GM19239 (cell line): ENCODE measurements at places on chromosomes 5 and 9.

DNA sequence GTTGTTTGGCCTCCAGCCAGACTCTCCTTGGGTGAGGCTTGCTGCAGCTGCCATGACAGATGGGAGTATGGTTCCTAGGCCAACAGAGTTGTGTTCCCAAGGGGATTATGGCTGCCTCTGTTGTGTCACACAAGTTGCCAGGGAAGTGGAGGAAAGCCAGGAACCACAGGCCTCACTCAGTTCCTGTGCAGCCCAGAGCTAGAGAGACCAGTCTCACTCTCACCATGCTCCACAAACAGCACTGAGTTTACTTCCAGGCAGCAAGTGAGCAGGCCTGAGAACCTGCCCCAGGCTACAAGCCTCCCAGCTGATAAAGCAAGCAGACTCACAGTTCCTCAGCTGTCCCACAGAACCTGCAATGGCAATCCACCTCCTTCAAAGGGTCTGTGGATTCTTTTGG is 273.6 kb upstream of the TAS2R1 start:
- DNase-seq: no peak

DNA sequence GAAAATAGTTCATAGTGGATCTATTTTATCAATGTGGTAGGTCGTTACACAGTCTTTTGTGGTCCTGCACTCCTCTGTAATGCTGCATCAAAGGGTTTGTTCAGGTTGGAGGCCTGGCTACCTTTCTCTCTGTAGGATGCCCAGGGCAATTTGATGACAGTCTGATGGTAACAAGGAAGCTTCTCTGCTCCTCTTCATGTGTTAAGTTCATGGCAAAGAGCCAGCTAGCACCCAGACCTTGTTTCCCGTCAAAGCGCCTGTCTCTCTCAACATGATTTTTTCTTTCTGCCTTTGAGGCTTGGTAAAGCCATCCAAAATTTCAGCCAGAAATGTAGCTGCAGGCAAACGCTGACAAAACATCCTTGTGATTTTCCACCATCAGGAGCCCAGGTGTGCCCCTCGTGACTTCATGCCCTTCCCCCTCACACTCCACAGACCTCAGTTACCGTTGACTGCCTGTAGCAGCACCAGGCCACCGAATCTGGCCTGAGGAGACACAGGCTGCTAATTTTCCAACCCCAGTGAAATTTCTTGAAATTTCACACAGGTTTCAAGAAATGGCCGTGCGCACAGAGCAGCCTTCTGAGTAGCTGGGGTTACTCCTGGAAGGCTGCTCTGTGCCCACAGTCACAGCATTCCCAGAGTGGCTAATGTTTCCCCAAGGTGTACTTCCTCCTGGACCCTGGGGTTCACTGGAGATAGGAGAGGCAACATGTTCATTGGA is 292.7 kb downstream of the CWC27 start:
- DNase-seq: no peak

- DNase-seq: no peak
Observed at GRCh38 chr9:16544842-16545241, 325.6 kb downstream of the BNC2 start.

- DNase-seq: no peak
Observed at GRCh38 chr9:5382479-5382878, 42.8 kb upstream of the RLN1 start.

GRCh38 chr5:25458628-25459027 is 813.9 kb upstream of the CDH10 start:
- DNase-seq: no peak

- DNase-seq: no peak
Observed at GRCh38 chr9:137429546-137429890, 6.3 kb downstream of the NOXA1 start.

GRCh38 chr5:87282269-87282668 is 14.6 kb downstream of the RASA1 start:
- no peak for DNase-seq

GRCh38 chr9:118336943-118337330 is 632.7 kb downstream of the TLR4 start:
- DNase-seq: no peak

DNA sequence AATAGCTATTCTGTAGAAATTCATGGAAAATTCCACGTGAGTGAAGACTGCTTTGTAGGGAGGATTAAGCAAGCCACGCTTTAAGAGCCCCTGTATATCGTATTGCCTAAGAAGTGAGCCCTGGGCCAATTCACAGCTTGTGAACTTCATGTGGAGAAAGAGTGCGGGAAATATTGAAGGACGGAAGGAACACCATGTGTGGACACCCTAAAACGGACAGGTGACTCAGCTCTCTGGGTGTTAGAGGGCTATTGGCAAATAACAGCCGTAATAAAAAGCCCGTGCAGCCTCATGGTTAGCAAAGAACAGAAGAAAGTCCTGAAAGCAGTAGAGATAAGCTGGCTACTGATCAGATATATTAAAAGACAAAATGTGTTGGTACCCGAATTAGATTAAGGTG is 26.4 kb downstream of the ZNF366 start:
- no peak for DNase-seq

GRCh38 chr5:173568703-173569102 is 47.7 kb downstream of the BOD1 start:
- DNase-seq: no peak

DNA sequence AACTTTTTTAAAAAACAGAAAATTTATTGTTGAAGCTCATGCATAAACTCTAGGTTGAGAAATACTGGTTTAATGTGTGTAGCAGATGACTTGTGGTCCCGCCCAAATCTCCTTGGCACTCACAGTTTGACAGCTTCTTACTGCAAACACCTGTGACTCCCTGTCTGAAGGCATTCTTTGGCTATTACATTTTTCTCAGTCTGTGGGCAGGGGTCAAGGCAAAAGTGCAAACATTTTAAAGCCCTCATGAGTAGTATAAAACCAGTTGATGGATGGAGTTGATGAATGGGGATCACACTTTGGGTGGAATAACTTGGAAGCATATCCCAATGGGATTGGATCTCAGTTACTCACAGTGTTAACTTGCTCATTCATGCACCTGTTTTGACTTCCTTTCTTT is 1007.0 kb upstream of the NUDT12 start:
- no peak for DNase-seq

DNA sequence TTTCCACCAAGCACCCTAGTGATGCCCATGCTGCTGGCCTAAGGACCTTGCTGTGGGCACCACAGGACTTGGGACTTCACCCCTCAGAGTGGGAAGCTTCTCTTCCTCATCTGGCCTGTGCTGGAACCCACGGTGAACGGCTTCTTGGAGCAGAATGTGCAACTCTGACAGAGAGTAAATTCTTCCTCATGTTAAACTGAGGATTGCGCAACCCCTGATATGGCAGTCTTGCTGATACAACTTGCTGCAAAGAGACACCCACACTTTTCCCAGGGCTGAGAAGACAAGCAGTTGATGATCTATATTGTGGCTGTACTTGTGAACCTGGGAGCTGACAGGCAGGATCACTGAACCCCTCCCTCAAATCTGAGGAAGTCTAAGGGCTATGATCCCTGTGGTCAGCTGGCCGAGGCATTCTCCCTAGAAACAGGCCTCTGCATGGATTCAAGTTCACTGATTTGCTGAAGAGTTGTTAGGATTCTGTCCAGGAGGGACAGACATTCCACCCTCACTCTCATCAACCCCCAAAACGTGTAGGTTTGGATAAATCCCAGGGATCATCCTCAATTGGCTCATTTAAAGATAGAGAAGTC is 307.2 kb downstream of the MTRR start:
- DNase-seq: no peak

GRCh38 chr5:55569513-55569865 is 34.7 kb upstream of the PLPP1 start:
- DNase-seq: no peak

- DNase-seq: no peak
Observed at GRCh38 chr9:19140259-19140658, 13.0 kb upstream of the PLIN2 start.

- no peak for DNase-seq
Observed at GRCh38 chr5:142280066-142281007, 44.5 kb downstream of the SPRY4 start.

DNA sequence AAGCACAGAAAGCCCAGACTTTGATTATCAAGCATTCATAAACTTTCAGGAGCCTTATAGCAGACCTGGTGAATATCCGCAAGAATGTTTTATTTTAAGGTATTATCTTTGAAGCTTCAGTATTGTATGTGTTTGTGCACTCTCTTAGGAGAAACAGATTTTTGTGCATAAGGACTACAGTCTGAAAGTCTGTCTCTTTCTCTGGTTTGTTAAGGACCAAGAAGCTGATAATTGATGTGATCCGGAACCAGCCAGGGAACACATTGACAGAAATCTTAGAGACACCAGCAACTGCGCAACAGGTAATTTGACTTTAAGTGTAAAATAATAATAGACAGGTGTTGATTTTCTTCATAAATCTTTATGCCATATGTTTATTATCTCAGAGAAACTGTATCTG is 22.8 kb upstream of the F2R start:
- no peak for DNase-seq

GRCh38 chr9:83267741-83268140 is 204.8 kb upstream of the RASEF start:
- no peak for DNase-seq

- no peak for DNase-seq
Observed at GRCh38 chr9:122109035-122109813, 16.1 kb upstream of the TTLL11 start.

- no peak for DNase-seq
Observed at GRCh38 chr5:2639425-2639824, 112.1 kb downstream of the IRX2 start.

DNA sequence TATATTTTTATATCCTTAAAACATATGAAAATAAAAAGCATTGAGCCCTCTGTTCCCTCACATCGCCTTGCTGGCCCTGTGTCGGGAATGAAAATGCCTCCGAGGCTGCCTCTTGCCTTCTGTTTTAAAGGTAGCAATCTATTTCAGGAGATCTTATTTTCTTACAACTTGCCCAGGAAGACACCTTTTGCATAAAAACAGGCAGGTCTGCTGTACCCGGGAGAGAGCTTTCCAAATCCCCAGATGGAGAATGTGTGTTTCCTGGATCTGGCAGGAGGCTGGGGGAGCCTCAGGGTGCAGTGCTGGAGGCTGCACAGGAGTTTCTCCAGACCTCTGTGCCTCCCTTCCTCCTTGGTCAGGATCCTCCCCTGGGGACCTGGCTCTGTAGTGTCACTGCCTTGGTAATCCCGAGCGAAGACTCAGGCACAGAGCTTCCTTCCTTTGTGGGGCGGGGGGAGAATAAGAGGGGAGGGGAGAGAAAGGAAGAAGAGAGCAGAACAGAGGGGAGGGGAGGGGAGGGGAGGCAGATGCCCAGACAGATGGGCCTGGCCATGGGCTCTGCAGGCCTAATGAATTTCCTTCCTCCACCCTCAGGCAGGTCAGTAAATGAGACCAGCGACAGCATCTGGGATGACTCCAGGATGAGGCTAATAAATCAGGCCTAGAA is 104.0 kb upstream of the BOD1 start:
- DNase-seq: no peak
